CD4-positive, alpha-beta T cell treated with Interleukin-10 for 1 hour (primary cell): ENCODE measurements at places on chromosomes 4 and X.
A peak's percentile ranks its signal among the peaks of the same experiment; 100 is the strongest.

DNA sequence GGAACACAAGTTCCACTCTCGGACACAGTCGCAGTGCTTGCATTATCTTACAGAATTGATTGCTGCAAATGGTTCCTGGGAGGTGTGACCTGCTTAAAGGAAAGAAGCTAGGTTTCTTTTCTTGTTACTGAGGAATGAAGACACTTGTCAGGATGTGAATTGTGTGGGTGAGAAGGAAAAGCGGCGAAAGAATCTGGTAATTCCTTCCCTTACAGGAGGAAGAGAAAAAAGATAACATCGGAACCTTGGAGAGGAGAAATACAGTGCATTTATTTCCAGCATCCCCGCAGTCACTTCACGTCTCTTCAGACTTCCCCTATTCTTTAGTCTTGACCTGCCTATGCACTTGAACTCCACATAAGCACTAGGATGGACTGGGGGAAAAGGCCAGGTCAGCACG, 389 bp upstream of the CCSER1 start:
- DNase-seq: no peak

- DNase-seq: no peak
These were observed 98.9 kb upstream of the BLTP1 start for GRCh38 chr4:122053186-122053585.

GRCh38 chrX:65587616-65588526, 53.3 kb upstream of the LAS1L start:
- DNase-seq: no peak

DNA sequence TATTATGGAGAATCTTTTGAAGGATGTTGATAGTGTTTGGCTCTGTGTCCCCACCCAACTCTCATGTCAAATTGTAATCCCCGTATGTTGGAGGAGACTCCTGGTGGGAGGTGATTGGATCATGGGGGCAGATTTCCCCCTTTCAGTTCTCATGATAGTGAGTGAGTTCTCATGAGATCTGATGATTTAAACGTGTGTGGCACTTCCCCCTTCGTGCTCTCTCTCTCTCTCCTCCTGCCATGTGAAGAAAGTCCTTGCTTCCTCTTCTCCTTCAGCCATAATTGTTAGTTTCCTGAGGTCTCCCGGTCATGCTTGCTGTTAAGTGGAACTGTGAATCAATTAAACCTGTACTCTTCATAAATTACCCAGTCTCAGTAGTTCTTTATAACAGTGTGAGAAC, 166.1 kb upstream of the NUDT6 start:
- DNase-seq: no peak

GRCh38 chr4:77651820-77652219, 46.2 kb downstream of the CXCL13 start:
- no peak for DNase-seq

DNA sequence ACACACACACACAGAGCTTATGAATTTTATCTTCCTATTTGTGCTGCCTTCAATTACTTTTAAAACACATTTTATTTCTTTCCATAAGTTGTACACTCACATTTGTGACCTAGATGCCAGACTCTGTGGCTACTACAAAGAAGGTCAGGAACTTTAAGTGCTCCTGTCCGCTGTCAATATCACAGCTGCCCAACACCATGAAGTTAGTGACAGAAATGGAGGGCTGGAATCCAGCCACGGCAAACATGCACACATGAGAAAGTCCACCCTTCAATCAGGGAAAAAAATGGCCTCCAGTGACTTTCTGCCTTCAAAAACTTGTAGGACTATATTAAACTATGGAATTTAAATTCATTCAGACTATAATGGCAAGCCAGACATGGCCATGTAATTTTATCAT, 334.4 kb upstream of the FSTL5 start:
- DNase-seq: no peak

DNA sequence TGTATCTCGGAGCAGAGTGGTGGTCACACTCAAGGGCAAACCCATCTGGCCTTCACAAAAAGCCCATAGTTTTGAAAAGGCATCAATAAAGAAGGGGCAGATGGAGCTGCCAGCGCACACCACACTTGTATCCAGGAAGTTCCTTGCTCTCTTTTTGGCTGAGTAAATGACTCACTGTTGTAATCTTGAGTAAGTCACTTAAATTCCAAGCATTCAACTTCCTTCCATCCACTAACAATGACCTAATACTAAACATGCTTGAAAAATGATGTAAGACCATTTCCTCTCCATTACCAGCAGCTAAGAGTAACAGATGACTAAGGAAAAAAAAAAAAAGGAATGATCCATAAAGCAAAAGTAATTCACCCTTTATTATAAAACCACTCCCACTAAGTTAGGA, 32.4 kb upstream of the MYOZ2 start:
- no peak for DNase-seq

- no peak for DNase-seq
These were observed 32.1 kb upstream of the AMBN start for GRCh38 chr4:70559924-70560323.

DNA sequence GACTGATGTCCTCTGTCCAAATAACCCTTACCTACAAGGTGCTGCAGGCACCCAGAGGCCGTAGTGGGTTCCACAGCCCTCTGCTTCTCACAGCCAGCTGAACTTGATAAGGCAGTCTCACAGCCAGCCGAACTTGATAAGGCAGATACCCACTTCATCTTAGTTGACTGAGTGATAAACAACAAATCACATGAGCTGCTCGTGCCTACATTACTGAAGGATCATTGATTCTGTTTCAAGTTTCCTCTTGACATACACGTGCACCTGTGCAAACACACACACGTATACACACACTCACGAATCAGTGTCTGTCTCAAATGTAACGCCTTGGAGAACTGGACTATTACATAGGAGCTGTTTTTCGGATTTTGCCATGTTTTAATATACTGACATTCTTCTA, 276.3 kb downstream of the DCTD start:
- no peak for DNase-seq

DNA sequence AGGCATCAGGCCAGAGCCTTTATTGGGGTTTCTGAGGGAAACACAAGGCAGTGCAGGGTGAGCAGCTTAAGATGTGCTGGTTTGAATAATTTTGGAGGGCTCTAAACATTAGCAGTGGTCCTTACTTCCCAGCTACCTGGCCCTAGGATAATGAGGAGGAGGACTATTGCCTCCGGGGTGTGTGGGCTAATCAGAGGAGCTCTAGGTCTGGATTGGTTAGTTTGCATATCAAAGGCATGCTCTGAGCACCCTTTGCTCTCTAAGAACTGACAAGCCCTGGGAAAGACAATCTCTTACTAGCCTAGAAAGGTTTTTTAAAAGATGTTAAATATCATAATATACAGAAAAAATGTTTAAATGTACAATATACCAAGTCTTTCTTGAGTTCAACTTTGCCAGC, 58.4 kb downstream of the RXFP1 start:
- no peak for DNase-seq

DNA sequence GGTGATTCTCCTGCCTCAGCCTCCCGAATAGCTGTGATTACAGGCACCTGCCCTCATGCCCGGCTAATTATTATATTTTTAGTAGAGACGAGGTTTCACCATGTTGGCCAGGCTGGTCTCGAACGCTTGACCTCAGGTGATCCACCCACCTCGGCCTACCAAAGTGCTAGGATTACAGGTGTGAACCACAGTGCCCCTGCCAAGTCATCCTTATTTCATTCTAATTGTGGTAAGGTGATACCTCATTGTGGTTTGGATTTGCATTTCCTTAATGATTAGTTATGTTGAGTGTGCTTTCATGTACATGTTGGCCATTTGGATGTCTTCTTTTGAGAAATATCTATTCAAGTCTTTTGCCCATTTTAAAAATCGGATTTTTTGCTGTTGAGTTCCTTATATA, 93.0 kb downstream of the USP9X start:
- peak; percentile 33 for DNase-seq

- no peak for DNase-seq
These were observed 23.1 kb upstream of the ARMCX2 start for GRCh38 chrX:101682723-101683122.

DNA sequence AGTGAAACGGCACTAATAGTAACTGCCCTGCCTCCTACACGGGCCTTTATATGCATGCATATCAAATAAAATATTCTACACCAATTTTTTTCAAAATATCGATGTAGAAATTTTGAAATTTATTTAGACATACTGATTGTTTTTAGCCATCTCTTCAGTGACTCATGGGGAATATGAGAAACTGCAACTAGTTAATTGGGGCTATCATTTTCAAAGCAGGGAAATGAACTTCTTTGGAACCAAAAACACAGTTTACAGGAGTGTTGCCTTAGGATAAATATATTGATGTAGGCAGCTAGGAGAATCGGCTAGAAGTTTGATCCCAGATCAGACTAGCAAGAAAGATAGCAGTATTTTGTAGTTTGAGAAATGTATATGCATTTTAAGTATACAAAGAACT, 1010.8 kb upstream of the AGA start:
- DNase-seq: no peak

DNA sequence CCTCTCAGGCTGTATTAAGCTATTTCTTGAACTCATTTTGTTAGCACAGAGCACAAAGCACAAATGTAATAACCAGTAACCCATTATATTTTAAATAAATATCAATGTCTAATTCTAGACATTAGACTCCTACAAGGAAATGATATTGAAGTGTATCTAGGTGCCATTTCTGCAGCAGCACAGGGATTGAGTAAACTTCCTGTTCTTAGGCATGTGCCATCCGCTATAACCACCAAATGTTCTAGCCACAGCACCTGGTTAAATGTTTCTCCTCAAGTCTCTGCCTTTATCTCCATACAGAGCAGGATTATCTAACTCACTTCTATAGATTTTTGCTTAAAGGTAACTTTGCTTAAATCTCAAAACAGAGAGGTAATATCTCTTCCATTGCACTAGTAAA, 51.4 kb downstream of the SGMS2 start:
- no peak for DNase-seq

DNA sequence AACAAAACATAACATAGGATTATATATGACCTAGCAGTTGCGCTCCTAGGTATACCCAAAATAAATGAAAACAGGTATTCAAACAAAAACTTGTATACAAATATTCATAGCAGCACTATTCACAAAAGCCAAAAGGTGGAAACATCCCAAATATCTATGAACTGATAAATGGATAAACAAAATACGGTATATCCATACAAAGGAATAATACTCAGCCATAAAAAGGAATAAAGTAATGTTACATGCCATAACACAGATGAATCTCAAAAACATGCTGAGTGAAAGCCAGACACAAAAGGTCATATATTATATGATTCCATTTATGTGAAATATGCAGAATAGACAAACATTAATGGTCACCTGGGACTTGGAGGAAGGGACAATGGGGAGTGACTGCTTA, 5.2 kb downstream of the WNK3 start:
- no peak for DNase-seq

- DNase-seq: no peak
These were observed 369.6 kb upstream of the SLC7A11 start for GRCh38 chr4:138611721-138612120.

GRCh38 chr4:170599894-170600293, 510.1 kb upstream of the AADAT start:
- no peak for DNase-seq

- no peak for DNase-seq
These were observed 547.2 kb upstream of the DIPK2B start for GRCh38 chrX:45747905-45748304.

- no peak for DNase-seq
These were observed 554 bp downstream of the KLHL15 start for GRCh38 chrX:24026432-24026831.
